NCI-H1417 (cell line): ENCODE measurements at places on chromosomes 7 and 10.
A peak's percentile ranks its signal among the peaks of the same experiment; 100 is the strongest.

GRCh38 chr7:29891766-29892165 lies 85.5 kb downstream of the WIPF3 start:
- no peak for DNase-seq

DNA sequence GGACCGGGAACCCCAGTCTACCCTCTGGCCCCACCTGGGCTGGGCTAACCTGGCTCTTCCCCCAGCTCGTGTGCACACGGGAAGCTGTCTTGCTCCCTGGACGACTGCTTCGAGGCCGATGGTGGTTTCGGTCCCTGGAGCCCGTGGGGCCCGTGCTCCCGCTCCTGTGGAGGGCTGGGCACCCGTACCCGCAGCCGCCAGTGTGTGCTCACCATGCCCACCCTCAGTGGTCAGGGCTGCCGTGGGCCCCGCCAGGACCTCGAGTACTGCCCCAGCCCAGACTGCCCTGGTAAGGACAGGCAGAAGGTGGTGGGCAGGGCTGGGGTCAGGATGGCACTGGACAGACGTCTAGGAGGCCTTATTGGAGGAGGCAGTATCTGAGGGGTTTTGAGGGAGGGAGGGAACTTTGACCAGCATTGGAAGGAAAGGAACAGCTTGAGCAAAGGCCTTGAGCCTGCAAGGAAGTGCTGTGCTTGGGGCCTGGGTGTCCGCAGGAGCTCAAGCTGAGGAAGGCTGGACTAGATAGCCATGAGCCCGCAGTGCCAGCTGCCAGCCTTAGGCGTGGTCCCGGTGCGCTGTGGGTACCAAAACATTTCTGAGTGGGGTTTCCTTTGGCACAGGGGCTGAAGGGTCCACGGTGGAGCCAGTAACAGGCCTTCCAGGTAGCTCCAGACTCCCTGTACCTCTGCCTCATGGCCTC lies 20.2 kb upstream of the ZNF862 start:
- no peak for DNase-seq

- DNase-seq = no peak
Measured at GRCh38 chr10:132701846-132702190, 84.1 kb downstream of the NKX6-2 start.

DNA sequence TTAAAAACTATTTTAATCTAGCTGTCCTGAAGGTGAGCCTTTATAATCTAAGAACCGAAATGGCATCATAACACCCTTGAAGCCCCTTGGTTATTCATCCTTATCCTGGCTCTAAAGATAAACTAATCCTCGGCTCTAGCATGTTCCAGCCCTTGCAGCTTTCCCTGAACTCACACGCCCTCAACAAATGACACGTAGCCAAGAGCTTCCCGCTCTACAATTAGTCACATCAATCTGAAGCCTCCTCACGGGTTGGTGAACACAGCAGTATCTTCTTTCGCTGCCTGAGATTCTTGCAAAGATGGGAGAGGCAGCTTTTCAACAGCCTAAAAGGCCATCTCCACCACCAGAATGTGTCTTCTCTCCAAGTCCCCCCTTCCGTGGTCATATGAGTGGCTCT lies 4.1 kb downstream of the FRMD4A start:
- DNase-seq = peak; percentile 18

DNA sequence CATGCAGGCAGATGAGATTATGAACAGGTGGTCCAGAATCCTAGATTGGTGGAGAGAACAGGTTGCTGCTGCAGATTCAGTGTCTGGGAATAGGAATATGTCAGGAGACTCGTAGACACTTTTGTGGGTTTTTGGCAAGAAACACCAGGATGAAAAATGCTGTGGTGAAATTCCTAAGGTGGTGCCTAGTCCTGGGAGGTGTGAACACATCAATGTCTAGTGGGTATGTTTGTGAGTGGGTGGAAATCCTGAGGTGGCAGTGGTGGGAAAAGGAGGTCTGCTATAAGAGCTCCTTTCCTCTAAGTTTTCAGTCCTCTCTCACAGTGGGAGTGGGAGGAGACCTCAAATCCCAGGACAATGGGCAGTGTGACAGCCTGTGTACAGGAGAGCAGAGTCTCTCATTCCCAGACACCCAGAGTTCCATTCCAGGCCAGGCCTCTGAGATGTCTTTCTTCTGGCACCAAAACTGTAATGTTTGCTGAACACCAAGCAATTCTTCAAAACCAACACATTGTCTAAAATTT lies 5.1 kb downstream of the ERV3-1 start:
- no peak for DNase-seq

GRCh38 chr10:6067457-6067856 lies 5.3 kb upstream of the IL2RA start:
- no peak for DNase-seq

GRCh38 chr10:79070606-79071395 lies 2.0 kb downstream of the ZMIZ1 start:
- peak; percentile 60 for DNase-seq

- no peak for DNase-seq
Measured at GRCh38 chr7:101865031-101865430, 47.6 kb downstream of the CUX1 start.

- DNase-seq = no peak
Measured at GRCh38 chr10:127942811-127943210, 35.9 kb downstream of the PTPRE start.

DNA sequence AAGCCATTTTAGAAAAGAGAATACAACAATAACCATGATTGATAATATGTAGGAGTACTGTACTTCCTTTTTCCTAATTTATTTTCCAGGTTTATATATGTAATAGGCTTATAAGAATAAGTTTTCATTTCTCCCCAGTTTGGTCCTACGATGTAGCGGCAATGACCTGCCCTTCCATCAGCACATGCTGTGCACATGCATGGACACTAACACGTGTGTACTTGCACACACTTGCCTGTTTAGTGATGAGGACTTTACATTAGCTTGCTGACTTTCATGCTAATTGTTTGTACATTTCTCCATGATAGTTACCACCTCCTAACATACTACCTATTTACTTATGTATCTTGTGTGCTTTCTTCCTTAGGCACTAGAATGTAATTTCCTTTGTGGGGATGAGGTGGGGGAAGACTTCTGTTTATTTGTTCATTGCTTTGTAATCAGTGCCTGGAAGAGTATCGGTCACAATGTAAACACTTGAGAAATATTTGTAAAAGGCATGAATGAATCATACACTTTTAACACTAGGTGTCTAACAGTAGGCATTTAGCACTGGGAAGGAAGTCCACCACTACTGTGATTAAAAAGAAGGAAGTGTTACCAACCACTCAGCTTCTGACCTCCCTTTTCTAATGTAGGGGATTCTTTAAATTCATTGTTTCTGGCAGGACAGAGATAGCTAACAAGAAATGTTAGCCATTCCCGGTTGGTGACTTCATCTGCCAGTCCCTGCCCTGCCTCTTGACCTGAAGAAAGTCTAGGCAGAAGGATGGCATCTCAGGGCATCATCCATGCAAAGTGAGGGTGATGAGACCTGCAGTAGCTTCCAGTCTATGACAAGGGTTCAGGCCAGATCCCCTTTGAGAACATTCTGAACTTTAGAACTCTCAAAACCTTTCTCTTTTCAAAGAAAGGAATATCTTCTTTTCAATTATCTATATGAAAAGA lies 120.2 kb upstream of the RAB18 start:
- peak; percentile 29 for DNase-seq

GRCh38 chr7:40009301-40009700 lies 59.2 kb downstream of the CDK13 start:
- DNase-seq = no peak
